ENCODE measurements at places on chromosomes 4 and X.

- no peak for DNase-seq
These were observed 2.5 kb downstream of the OCIAD2 start for GRCh38 chr4:48904101-48904500.

DNA sequence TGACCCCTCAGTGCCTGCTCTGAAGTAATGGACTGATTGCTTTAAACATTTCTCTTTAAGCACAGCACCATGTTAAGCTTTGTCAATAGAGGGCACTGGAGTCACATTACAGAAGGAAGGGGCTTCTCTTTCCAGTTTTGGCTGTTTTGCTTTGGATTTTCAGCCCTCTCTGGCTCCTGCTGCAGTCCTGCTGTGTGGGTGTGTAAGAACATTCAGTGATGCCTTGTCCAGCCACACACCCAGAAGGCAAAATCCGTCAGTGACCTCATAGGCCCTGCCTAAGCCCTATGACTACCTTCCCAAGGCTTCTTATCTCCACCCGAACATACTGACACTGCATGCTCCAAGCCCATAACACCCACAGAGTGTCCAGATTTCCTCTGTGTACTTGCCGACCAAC is 215.3 kb upstream of the CTSO start:
- DNase-seq: no peak

GRCh38 chr4:57089549-57089948 is 20.6 kb downstream of the IGFBP7 start:
- DNase-seq: no peak

GRCh38 chrX:46408553-46409407 is 136.4 kb downstream of the ZNF674 start:
- DNase-seq: no peak

- no peak for DNase-seq
These were observed 200.5 kb downstream of the CENPC start for GRCh38 chr4:67344594-67345380.

DNA sequence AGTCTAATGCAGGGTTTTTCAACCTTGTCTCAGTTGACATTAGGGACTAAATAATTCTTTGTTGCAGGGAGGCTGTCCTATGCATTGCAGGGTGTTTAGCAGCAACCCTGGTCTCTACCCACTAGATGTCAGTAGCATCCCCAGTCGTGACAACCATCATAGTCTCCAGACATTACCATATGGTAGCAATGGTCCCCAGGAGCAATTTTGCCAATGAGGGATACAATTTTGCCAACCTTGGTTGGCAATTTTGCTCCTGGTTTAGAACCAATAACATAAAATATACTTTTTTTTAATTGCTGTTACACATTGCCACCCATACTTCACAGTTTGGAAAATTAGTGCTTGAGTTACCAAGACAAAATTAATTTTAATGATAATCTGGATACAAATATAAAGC is 6.0 kb downstream of the EREG start:
- DNase-seq: no peak

- no peak for DNase-seq
These were observed 146.0 kb upstream of the BANK1 start for GRCh38 chr4:101644516-101644915.

GRCh38 chr4:138897811-138898226 is 117.8 kb upstream of the NOCT start:
- DNase-seq: no peak

GRCh38 chr4:37733240-37733867 is 47.2 kb upstream of the RELL1 start:
- no peak for DNase-seq

DNA sequence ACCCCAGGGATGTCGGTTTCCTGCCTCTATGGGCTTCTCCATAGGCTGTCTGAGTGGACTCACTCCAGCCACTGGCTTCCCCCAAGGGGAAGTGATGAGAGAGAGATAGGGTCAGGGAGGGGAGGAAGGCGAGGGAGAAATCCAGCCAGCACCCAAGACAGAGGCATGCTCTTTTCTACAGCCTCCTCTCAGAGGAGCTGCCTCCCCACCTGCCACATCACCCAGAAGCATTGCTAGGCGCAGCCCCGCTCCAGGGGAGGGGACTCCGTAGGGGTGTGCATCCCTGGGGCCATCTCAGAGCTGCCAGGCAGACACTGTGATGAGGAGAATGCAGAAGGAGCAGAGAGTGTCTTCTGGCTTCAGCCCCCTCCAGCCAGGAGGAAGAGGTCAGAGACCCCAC is 109.5 kb upstream of the NKX1-1 start:
- DNase-seq: no peak

GRCh38 chr4:148694702-148695101 is 252.5 kb upstream of the NR3C2 start:
- DNase-seq: no peak

DNA sequence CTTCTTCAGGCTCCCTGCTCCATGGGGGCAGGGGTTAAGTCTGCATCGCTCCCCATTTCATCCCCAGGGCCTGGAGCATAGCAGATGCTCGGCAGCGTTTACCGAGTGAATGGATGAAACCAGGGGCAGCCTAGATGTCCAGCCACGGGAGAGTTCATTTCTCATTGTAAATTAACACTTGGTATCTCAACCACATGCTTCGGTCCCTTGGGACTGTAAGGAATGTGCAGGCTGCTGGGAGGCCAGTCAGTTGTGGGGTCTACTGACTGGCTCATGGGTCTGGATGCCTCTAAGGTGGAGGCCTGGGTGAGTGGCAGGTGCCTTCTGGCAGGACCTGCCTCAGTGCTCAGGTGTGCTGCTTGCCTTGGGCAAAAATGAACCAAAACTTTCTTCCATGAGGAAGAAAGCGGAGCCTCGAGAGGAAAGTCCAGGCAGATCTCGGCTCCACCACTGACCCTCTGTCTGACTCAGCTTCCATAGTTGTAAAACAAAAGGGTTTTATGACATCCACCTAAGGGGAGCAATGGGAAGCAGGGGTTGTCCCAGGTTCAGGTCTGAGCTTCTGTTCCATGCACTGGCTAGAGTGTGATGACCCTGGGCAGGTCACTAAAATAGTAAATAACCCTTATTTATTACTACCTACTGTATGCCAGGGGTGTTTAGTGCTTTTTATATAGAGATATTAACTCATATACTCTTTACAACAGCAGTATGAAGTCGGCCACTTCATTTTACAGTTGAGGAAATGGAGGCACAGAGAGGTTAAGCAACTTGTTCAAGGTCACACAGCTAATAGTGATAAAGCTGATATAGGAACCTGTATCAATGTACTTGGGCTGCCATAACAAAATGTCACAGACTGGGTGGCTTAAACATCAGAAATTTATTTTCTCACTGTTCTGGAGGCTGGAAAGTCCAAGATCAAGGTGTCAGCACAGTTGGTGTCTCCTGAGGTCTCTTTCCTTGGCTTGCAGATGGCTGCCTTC is 144.3 kb upstream of the STX18 start:
- DNase-seq: no peak

DNA sequence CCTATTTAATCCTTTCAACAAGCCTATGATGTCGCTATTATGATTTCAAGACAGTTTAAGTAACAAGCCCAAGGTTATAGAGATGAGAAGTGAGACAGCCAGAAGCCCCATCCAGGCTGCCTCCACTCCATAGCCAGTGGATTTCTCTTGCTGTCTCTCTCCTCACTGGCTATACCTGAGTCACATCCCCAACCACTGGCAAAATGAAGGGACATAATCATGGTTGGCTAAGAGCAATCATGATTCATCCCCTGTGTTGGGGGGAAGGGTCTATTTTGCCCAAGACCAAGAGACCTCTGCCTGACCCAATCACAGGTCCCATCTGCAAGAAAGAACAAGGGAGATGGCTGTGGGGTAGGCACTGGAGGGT is 334.9 kb upstream of the GATB start:
- no peak for DNase-seq

- DNase-seq: no peak
These were observed 17.4 kb downstream of the CETN2 start for GRCh38 chrX:152813206-152813605.

DNA sequence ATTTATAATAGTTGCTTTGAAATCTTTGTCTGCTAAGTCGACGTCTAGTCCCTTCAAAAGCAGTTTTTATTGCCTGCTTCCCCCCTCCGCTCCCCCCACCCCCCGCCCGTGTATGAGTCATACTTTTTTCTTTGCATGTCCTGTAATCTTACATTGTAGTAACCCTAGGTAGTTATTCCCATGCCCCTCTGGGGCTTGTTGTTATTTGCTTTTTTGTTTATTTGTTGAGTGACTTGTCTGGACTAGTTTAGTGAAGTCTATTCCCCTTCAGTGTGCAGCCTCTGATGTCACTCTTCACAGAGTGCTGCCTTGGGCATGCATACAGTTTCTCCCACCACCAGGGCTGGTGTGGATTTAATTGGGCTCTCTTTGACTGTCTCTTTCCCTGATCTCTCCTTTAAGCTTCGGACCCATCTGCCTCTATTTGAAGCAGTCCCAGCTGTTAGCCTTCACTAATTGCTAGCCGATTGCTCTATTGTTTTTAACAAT is 86.2 kb downstream of the PPEF1 start:
- no peak for DNase-seq

GRCh38 chr4:13454786-13455185 is 29.4 kb downstream of the RAB28 start:
- no peak for DNase-seq

DNA sequence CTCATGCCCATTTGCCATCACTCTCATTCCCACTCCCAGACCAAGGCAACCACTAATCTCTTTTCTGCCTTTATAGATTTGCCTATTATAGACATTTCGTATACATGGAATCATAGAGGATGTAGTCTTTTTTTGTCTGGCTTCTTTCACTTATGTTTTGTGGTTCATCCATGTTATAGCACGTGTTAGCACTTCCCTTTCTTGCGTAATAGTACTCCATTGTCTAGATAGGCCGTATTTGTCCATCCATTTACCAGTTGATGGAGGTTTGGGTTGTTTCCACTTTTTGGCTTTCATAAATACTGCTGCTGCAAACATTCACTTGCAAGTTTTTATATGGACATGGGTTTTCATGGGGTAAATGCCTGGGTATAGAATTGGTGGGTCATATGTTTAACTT is 48.4 kb downstream of the KIF4A start:
- DNase-seq: no peak

GRCh38 chr4:139847602-139848001 is 182.0 kb downstream of the MGST2 start:
- no peak for DNase-seq

DNA sequence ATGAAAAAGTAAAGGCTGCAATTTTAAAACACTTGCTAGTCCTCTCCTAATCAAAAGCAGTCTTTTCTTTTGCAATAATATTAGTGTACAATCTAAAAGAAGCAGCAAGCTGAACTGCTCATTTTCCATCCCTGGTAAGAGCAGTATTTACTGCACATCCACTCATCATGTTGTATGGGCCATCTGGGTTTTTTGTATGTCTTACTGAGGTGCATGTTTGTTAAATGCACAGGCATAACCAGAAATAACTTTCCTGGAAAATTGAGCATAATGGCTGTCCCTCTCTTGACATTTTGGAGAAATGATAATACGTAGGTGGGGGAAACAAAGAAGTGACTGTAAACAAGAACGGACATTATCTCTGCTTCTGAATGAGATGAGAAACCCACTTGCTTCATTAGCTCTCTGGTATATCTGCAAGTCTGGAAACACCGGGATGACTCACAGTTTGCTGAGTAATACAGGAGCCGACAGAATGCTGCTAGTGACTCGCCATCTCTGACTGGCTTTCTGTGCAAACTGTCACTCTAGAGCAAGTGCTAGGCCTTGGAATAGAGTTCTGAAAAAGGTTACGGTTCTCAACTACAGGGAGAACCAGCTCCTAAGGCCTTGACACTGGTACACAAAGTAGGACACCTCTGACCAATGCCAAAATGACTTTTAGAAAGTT is 85.7 kb upstream of the MTM1 start:
- no peak for DNase-seq
